Kidney (tissue), 22 donors: ENCODE measurements at places on chromosomes 5 and 9. TPM values are rescaled to one million over a fixed set of nuclear protein-coding genes. Genes with fewer than 3 reads are reported as not detected.

DNA sequence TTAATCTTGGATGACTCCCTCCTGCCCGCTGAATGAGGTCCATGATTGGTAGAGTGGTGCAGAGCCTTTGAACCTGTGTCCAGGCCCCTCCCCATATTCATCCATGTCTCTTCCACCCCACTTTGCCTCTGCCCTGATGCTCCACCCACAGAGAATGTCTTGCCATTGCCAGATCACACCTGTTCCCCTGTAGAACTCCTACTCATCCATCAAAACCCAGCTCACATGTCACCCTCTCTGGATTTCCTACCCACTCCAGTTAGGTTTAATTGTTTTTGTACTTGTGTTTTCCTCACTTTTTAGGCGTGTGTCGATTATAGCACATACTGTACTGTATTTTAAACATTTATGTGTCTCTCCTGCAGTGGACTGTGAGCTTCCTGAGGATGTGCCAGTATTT lies 107.0 kb upstream of the CTSL start:
- no peak for DNase-seq

The MARCHF11 gene
- total RNA-seq, result not detected

The FOXD1 gene
- total RNA-seq, result 5.9 TPM

The NFIL3 gene
- total RNA-seq, result 31.3 TPM

The DMRT1 gene
- not detected for total RNA-seq

The RAD50 gene
- total RNA-seq, result 36.4 TPM

The SLC25A2 gene
- 0.94 TPM for total RNA-seq

- no peak for DNase-seq
Observed at GRCh38 chr5:78221964-78222451, 72.5 kb downstream of the AP3B1 start.

GRCh38 chr9:94567271-94567670 lies 12.4 kb downstream of the PCAT7 start:
- no peak for DNase-seq

- no peak for DNase-seq
Observed at GRCh38 chr5:128349044-128349858, 188.8 kb downstream of the FBN2 start.

GRCh38 chr5:170173227-170173626 lies 59.6 kb upstream of the C5orf58 start:
- DNase-seq, result no peak

The TMEM215 gene
- total RNA-seq, result not detected

DNA sequence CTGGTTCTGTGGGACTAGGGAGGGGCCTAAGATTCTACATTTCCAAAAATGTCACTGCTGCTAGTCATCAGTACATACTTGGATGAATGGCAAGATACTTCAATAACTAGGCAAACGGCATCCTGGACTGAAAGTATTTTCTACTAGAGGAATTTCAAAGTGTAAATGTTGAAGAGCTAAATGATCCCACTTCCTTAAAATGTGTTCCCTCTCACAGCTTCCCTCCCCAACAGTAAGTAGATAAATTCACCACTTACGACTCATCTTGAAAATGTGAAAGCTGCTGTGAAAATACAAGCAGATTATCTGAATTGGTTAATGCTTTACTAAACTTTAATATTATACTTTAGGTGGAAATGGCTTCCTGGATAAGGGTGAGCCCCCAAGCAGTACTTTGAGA lies 1571.5 kb upstream of the WWC1 start:
- DNase-seq, result no peak
